ENCODE measurements at places on chromosomes 5 and 9.

DNA sequence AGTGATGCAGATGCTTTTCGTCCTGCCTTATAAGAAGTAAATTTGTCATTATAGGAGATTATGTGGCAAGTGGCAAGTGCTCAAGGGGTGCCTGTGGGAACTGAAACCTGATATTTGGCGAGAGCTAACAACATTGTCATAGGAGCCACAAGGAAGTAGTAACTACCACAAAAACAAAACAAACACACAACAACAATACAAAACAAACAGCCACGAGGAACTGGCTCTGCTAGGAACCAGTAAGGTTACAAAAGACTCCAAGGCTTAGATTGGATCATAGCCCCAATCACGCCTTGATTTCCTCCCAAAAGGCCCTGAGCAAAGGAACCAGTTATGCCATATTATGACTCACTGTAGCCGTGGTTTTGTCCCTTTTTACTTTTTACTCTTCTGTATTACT, 1045.2 kb downstream of the CDH12 start:
- DNase-seq = no peak

DNA sequence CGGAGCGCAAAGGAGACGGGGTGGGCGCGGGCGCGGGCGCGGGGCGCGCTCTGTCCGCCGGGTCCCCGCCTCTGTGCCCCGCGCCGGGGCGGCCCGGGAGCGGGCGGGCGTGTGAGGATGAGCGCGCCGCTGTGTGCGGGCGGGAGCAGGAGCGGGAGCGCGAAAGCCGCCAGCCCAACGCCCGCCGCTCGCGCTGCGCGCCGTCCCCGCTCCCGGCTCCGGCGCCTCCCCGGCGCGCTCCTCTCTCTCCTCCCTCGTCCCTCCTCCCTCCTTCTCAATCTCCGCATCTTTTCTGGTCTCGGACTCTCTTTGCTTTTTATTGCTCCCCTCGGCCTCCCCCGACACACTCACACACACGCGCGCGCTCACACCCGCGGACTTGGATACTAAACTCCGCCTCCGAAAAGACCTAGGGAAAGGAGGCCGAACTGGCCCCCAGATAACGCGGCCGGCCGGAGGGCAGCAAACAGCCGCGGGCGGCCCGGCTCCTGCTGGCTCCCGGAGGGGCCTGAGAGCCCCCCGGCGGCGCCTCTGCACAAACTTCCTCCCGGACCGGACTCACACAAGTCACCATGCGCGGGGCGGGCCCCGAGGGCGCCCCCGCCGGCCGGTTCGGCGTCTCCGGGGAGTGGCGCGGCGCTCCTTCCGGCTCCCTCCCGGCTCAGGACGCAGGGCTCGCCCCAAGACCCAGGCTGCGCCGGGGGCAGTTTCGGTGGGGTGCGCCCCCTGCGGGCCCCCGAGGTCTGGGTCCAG, at the start of gene FIBCD1:
Gene FIBCD1, minus strand, starts transcription at position 596 of the 753 bp plus-strand sequence. CDS start 640 bp downstream, outside the sequence.
- no peak for DNase-seq

DNA sequence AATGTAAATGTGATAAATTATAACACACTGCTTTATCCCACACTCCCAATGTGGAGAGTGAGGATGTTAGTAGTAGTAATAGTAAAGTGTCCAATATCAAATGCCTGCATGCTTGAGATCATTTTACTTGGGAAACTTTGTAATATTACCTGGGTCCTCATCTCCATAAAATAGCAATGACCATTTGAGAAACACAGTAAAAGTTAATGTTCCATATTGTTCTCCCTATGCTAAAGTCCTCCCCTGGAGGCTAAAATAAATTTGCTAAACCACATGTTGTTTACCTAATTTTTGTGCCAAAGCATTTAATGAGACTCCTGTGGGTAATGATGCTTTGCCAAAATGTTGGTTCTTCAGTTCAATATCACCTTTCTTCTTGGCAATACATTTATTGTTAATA, 291.2 kb downstream of the CDH10 start:
- DNase-seq = no peak

DNA sequence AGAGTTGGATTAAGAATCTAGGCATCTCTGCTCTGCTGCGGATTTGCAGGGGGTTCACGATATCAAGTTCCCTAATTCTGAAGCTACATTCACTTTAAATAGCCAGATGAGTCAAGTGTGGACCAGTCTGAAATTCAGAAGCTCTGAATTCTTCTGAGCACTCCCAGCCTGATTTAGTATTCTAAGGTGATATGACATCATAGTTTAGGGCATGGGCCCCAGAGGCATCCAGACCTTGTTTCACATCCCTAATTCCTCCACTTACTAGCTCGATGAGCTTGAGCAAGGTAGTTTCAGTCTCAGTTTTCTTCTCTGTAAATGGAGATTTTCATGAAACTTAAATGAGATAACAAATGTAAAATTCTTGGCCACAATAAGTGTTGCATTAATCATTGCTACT, 65.2 kb downstream of the TMEM167A start:
- DNase-seq = no peak

GRCh38 chr5:133252133-133252480, 200.3 kb downstream of the HSPA4 start:
- no peak for DNase-seq

GRCh38 chr9:16543686-16544085, 326.8 kb downstream of the BNC2 start:
- no peak for DNase-seq
